Activated naive CD4-positive, alpha-beta T cell treated with anti-CD3 and anti-CD28 coated beads, Interleukin-2, amount 10 ng/mL, durations not matched to agents 7 days and 5 days (primary cell): ENCODE measurements at places on chromosomes 4 and X.

DNA sequence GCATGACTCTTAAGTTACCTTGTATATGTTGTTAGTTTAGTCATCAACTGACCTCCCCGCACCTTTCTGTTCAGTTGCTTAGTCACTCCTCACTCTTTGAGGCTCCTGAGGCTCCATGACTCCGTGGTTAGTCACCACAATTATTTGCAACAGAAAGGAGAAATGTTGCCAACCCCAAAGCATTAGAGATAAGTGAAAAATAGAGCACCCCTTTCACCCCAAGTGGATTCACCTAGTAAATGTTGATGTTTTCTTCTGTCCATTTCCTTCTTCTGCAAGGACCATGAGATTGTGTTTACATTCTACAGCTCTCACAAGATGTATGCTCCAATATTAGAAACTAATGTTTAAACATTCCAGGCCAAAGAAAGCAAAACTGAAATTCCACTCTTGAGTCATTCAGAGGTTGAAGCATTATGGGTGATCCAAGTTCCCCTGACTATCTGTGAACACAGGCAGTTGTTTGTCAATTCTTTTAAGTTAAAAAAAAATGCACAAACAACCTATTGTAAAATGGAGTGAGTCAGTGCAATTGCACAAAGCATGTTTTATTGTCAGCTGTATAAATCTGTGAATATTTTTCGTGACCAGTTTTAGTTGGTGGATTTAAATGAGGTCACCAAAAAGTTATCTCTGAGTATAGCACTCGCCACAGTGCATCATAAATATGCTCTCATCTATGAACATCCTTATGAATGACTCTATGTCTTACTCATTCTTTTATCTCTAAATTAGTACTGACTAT lies 552.4 kb upstream of the MAGEB2 start:
- no peak for DNase-seq

- no peak for DNase-seq
Measured at GRCh38 chr4:70714079-70714887, 7.5 kb upstream of the RUFY3 start.

DNA sequence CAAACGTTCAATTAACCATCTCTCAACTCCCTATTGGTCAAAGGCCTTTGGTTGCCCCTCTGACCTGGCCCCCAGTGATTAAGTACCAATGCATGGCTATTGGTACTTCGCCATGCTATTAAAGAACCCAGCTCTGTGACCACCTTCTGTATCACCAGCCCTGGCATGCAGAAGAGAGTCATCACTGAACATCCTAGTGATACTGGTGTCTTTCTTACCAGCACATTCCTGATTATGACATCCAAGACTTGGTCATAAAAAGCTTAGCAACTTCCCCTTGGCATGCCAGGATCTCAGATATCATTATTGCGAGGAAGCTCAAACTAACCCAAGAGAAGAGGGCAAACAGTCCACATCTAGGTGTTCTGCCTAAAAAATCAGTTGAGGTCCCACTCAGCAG lies 122.3 kb upstream of the OTUD4 start:
- no peak for DNase-seq

DNA sequence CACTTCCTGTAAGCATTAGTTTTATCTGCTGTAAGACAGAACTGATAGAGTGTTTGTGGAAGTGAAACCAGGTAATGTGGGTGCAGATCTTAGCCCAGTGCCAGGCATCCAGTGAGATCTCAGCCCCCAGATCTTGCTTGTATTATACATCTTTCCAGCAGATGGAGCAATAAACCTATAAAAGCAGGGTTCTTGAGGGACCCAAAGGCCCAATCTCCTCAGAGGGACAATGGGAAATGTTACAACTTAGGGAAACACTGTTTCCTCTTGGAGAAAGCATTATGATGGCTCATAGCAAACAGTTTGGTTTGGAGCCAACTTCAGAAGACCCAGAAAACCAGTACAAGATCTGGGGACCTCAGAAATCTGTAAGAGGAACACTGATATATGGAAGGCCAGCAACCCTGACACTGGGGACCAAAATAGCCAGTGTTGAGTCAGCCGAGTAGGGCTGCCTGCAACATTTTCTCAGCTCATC lies 206.3 kb downstream of the SLC7A11 start:
- no peak for DNase-seq

DNA sequence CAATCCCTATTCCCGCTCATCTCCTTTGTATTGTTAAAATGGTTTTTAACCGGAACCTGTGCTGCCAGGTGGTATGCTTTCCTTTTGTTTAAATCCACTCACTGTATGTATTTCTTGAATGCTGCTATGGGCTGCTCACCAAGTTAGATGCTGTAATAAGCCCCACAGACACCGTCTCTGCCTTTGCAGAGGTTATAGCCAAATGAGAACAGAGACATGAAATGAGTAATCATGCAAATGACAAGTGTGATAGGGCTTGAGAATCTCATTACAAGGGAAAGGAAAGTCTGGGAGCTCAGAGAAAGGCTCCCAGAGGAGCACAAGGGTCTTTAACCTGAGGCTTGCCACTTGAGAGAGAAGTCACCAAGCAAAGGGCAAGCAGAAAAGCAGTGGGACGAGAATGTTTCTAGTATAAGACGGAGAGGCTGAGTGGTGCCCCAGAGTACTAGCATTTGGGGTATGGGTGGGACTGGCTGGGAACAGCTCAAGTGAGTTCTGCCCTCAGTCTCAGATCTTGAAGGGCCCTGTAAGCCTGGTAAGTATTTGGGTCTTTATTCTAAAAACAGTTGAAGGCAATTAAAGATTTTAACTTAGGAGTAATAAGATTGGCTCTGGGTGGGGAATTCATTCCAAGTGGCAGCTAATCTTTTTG lies 110.8 kb upstream of the H2AZ1 start:
- DNase-seq: no peak

DNA sequence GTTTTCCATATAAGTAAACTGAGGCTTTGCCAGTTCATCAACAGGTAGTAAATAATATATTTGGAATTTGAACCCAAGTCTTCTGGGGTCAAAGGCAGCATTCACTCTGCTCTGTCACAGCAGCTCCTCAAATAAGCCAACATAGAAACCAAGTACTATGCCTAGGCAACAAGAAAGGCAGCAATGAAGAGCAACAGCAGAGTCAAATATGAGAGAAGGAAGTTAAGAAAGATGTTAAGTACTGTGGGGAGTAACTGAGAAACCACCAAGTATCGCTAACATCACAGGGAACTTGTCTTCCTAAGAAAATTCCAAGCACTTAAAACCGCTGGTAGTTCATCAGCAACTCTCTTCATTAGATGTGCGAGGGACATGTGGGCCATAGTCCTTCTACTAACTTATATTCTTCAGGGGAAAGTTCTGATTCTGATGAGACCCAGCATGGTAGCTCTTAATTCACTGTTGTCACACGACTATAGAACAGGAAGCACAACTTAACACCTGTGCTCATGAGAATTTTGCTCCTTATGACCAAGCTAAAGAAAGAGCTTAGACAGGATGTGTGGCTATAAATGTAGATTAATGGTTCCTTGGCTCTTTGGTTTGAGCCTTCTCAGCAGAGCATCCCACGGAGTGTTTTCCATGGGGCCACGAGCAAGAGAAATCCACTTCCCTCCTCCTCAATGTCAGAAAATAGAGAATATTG lies 107.8 kb downstream of the AR start:
- no peak for DNase-seq

DNA sequence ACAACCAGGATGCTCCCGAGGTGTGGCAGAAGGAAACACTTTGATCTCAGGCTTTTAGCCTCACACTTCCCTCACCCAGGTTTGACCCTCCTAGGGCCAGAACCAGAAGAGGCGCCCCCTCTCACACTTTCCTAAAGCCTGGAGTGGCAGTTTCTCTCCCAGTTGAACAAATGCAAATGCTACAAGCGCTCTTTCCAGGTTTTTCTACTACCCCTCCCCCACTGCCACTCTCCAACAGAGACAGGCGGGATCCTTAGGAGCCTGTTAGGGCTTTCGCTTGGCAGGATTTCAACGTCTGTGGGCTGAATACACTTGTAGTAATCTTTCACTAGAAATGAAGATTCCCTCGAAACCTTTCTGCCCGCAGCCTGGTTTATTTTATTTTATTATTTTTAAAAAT lies 2.4 kb downstream of the TSC22D3 start:
- DNase-seq: no peak

- DNase-seq: no peak
Measured at GRCh38 chr4:163818673-163819072, 324.2 kb downstream of the TMA16 start.

GRCh38 chr4:85790582-85790981 lies 315.6 kb downstream of the ARHGAP24 start:
- DNase-seq: no peak

DNA sequence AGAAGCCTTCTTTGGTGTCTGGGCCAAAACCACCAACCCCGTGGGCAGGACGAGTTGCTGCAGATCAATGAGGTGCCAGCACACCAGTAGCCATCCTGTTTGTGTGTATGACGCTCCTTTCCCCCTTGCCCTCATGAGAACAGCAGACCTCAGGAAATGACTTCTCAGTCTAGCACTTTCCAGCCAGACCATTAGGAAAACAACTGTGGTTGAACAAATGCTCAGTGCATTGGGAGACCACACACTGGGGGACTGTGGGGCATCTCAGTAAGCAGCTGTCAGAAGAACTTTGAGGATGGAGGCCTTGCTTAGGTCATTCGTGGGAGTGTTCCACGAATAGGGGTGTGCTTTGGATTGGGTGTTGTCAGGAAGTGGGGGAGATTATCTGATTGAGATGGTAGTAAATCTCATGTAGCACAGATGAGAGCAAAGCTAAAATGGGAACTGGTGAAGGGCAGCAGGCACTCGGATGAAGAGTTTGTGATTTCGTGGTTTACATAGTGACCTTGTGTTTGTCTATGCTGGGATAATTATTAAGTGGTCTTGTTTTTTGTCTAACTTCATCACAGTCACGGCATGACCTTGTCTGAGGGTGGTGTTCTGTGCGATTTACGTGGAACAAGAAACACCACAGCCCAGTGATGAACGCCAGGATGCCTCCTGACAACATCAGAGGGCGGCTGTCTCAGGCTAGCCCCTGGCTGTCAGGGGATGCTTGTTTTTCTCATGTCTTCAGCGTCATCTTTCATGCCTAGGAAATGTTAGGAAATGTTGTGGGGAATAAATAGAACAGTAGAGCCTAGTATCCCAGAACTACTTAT lies 70.1 kb downstream of the USP46 start:
- DNase-seq: peak; percentile 38

- DNase-seq: no peak
Measured at GRCh38 chrX:11609109-11609508, 56.6 kb downstream of the ARHGAP6 start.

DNA sequence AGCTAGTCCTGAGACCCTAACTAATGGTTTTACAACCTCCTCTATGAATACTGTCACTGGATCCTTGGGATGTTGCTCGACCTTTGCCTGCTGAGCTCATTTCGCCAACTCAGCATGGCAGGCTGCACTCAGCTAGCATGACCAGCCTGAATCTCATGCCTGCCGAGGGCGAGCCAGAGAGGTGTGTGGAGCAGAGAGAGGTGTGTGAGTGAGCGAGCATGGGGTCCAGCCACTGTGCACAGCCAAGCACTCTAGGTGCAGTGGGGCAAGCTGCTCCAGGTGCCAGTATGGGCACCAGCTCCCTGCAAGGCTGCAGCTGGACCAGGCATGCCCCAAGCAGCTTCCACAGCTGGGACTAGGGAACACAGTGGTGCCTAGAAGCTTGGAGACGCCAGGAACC lies 410.9 kb downstream of the PCDH10 start:
- DNase-seq: no peak

DNA sequence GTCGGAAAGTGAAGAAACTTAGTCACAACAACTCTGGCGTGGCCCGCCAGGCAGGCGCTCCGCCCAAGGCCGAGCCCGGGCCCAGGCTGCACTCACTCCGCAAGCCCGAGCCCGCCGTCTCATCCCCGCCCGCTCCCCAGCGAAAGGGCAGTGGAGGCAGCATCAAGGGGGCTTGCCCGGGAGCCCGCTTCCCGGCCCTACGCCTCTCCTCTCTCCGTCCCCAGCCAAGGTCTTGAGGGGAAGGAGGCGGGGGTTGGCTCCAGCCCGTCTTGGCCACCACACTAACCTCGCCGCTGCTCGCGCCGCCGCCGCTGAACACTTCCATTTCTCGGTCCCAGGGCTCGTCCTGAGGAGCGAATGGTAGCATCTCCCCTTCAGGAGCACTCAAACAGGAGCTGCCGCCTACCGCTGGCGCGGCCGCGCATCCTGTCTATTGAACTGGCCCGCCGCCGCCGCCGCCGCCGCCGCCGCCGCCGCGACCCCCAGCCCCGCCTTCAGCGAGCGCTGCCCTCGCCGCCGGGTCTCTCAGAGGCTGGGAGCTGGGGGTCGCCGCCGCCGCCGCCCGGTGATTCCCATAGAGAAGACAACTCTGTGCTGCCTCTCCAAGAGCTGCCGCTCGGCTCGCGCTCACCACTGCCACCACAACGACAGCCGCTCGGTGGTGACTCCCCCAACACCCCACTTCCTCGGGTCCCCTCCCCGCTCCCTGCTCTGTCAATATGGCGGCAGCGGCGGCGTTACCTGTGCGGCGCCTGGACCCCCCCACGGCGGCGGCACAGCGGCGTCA lies at the start of gene RPS6KA6:
TSS of gene RPS6KA6 (minus strand) at position 667 of the 787 bp plus-strand sequence. CDS start at position 367, 300 bp downstream.
- no peak for DNase-seq

DNA sequence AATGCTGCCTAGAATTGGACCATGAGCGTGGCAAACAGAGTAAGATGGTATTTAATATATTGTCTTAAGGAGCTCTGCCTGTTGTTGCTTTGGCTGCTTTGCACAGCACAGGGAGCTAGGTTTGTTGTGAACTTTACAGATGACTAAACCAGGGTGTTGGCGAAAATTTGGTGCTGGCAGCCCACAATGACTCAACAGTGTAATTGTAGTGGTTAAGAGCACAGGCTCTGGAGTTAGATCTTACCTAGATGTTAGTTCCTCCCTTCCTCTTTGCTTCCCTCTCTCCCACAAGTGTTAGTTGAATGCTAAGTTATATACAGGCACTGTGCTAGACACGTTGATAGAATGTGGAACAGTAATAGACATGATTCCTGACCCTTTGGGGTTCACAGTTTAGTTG lies 128.9 kb upstream of the TRPC5 start:
- DNase-seq: no peak

DNA sequence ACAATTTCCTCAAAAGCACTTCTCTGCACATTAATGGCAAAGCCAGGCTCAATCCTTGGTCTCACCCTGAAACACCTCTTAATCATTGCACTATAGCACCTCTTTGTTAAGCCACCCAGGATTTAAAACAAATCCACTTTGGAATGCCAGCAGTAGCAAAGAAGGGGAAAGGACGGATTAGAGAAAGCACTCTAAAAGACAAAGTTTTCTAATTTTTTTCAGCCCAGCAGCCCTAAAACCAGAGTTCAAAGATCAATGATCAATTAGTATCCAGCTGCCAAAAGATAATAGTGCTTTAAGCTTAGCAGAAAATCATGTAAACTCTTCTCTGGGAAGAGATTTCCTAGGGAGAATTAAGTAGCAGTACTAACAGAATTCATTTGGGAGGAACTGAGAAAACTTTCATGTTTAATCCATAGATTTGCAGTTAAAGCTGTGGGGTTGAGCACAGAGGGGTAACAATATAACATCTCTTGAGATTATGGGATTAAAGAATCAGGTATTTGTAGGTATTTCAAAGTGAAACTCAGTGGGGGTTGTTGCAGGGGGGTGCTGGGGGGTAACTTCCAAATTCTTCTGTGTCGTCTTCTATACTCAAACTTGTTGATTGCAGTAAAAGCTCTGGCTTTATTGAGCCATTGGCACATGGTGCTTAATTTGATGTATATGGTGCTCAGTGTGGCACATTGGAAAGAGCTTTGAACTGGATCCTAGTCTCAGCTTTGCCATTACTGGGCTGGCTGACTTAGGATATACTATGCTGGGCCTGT lies 61.8 kb downstream of the LRRC66 start:
- DNase-seq: no peak

- no peak for DNase-seq
Measured at GRCh38 chr4:159420162-159421057, 317.5 kb downstream of the RAPGEF2 start.
